GM23248 (cell line): ENCODE measurements at places on chromosomes 4 and X.
A peak's percentile ranks its signal among the peaks of the same experiment; 100 is the strongest.

DNA sequence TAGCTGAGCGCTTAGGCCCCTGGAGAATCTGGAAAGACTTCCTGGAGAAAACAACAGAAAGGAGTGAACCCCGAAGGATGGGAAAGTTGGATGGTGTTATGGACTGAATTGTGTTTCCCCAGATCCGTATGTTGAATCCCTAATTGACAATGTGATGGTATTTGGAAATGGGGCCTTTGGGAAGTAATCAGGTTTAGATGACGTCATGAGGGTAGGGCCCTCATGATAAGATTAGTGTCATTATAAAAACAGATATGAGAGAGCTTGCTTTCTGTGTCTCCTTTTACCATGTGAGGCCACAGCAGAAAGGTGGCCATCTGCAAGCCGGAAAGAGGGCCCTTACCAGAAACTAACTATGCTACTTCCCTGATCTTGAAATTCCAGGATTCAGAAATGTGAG is 159.5 kb downstream of the QDPR start:
- peaks cover 27% of the 10 kb centered on the region for H3K27me3 ChIP-seq
- H3K4me1 ChIP-seq: no peaks in the 10 kb centered on the region
- H3K4me3 ChIP-seq: no peak overlapping the region
- H3K27ac ChIP-seq: no peak overlapping the region

DNA sequence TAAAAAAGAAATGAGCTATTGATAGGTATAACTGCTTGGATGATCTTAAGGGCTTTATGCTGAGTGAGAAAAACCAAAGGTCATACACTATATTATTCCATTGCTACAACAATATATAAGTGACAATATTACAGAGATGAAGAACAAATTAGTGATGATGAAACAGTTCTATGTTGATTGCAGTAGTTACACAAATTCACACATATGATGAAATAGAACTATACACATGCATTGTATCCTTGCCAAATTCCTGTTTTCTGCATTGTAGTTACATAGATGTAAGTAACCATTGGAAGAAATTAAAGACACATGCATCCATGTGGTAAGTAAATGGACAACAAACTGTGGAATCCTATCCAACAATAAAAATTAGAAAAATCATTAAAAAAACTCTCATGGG is 76.5 kb downstream of the CENPC start:
- no peak overlapping the region for H3K4me3 ChIP-seq
- H3K4me1 ChIP-seq: no peaks in the 10 kb centered on the region
- no peak overlapping the region for H3K27ac ChIP-seq
- no peaks in the 10 kb centered on the region for H3K27me3 ChIP-seq

DNA sequence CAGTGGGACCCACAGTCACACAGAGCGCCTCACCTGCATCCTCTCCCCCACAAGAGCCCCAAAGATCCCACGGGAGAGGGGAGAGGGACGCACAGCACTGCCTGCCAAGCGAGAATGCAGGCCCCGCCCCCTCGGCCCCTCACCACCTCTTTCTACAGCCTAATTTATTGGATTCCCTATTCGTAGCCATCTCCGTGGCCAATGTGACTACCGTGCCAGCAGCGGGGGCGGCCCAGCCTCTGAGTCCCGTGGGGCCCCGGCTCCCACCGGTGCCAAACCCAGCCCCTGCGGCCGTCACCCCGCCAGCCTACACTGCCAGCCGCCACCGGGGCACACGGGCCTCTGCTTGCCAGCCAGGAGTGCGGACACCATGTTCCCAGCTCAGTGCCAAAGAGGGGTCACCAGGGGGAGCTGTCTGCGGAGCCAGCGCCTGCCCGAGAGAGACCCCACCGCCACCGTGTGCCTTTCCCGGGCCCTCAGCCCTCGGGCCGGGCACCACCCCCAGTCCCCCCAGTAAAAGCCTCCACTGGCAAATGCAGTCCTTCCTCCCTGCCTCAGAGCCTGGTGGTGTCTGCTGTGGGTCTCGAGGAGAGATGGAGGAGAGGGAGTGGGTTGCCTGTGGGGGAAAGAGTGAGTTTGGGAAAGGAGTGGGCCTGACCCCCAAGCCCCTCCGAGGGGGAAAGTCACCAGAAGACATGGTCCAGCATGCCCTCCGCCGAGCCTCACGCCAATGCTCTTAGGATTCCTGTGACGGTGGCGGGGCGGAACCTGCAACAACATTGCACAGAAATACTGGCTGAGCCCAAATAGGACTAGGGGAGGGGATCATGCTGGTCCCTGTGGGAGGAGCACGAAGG is 19.6 kb upstream of the PLXNB3 start:
- H3K36me3 ChIP-seq: no peaks in the 10 kb centered on the region
- peak; percentile 43 for DNase-seq
- no peak overlapping the region for H3K27ac ChIP-seq
- H3K4me3 ChIP-seq: peak overlapping the region; percentile 26; the same call in 1 of the 2 replicates

GRCh38 chr4:11343536-11343935 is 85.2 kb downstream of the HS3ST1 start:
- no peak overlapping the region for H3K4me3 ChIP-seq
- H3K27ac ChIP-seq: no peak overlapping the region
- H3K4me1 ChIP-seq: no peaks in the 10 kb centered on the region
- no peak for DNase-seq
- H3K36me3 ChIP-seq: no peaks in the 10 kb centered on the region
- no peaks in the 10 kb centered on the region for H3K27me3 ChIP-seq

- no peaks in the 10 kb centered on the region; the same call in 1 of the 2 replicates for H3K36me3 ChIP-seq
- no peak overlapping the region for H3K4me3 ChIP-seq
- no peaks in the 10 kb centered on the region for H3K27me3 ChIP-seq
These were observed 19.5 kb downstream of the RGS12 start for GRCh38 chr4:3312362-3312761.

DNA sequence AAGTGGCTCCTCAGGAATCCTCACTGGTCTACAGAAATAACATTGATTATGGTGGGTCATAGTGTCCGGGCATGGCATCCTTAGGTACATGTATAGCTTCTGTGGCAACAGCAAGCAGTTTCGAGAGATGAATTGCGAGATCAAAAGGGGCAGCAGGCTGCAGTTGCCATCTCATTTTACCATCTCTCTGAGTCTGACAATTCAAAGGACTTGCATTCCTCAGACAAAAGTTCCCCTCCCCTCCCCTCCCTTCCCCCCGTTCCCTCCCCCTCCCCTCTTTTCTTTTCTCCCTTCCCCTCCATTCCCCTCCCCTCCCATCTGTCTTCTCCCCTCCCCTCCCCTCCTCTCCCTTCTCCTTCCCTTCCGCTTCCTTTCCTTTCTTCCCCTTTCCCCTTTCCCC is 70.2 kb downstream of the MTNR1A start:
- no peaks in the 10 kb centered on the region for H3K27me3 ChIP-seq
- H3K4me3 ChIP-seq: peak overlapping the region; percentile 50
- DNase-seq: no peak
- H3K36me3 ChIP-seq: no peaks in the 10 kb centered on the region
- no peaks in the 10 kb centered on the region for H3K4me1 ChIP-seq

GRCh38 chr4:38177035-38177546 is 216.9 kb downstream of the PTTG2 start:
- no peaks in the 10 kb centered on the region for H3K36me3 ChIP-seq
- no peak overlapping the region for H3K27ac ChIP-seq
- no peaks in the 10 kb centered on the region for H3K27me3 ChIP-seq
- no peak overlapping the region for H3K4me3 ChIP-seq

DNA sequence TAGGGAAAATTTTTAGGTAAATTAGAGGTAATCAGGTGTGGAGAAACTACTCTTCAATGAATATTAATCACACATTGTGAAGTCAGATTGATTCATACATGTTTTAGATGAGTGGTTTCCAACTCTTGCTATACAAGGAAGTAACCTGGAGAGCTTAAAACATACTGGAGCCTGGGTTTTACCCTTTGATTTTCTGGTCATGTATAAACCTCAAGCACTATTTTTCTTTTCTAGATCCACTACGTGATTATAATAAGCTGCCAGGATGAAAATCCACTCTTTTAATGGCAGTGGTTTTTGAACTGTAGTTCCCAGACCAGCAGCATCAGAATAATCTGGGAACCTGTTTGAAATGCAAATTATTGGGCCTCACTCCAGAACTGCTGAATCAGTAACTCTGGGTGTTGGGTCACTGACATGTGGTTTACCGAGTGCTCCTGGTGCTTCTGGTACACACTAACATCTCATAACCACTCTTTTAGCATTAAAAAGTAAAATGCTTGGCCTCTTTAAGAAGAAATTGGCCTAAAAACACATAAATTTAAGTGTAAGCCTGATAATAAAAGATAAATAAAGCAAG is 63.4 kb downstream of the DCAF12L1 start:
- no peaks in the 10 kb centered on the region for H3K27me3 ChIP-seq
- H3K36me3 ChIP-seq: no peaks in the 10 kb centered on the region
- no peak overlapping the region for H3K4me3 ChIP-seq
- no peak overlapping the region for H3K27ac ChIP-seq

GRCh38 chr4:185112104-185112503 is 31.0 kb upstream of the SLC25A4 start:
- H3K4me3 ChIP-seq: no peak overlapping the region
- H3K36me3 ChIP-seq: no peaks in the 10 kb centered on the region
- H3K27me3 ChIP-seq: no peaks in the 10 kb centered on the region
- DNase-seq: peak; percentile 92
- H3K4me1 ChIP-seq: peaks cover 10% of the 10 kb centered on the region
- peak overlapping the region; percentile 13; the same call in 1 of the 2 replicates for H3K27ac ChIP-seq

DNA sequence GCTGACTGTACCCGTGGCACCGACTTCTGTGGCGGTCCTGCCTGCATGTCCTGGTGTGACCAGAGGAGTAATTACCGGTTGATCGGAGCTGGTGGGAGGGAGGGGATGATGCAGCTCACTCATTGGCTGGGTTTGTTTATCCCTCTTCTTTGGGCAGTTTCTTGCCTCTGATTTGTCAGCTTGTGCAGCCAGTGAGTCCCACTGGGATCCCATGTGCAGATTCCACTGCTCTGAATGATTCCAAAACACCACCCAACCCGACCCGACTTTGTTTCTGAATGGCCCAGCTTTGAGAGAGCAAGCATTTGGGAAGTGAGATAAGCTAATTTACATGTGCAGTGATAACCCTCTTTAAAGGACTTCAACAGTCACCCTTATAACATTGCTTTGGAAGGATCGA is 13.8 kb downstream of the FHDC1 start:
- no peaks in the 10 kb centered on the region for H3K4me1 ChIP-seq
- H3K27ac ChIP-seq: no peak overlapping the region
- no peaks in the 10 kb centered on the region for H3K36me3 ChIP-seq
- H3K4me3 ChIP-seq: no peak overlapping the region
- no peaks in the 10 kb centered on the region for H3K27me3 ChIP-seq
- DNase-seq: no peak

- H3K27ac ChIP-seq: no peak overlapping the region
- H3K4me1 ChIP-seq: 0 out of 2 replicates have a peak, but pooled peaks cover 3% of the 10 kb centered on the region
- no peak for DNase-seq
- no peaks in the 10 kb centered on the region for H3K27me3 ChIP-seq
- no peaks in the 10 kb centered on the region for H3K36me3 ChIP-seq
These were observed 129.4 kb downstream of the THOC2 start for GRCh38 chrX:123603491-123603890.
